ENCODE measurements at places on chromosomes 12 and 14.

DNA sequence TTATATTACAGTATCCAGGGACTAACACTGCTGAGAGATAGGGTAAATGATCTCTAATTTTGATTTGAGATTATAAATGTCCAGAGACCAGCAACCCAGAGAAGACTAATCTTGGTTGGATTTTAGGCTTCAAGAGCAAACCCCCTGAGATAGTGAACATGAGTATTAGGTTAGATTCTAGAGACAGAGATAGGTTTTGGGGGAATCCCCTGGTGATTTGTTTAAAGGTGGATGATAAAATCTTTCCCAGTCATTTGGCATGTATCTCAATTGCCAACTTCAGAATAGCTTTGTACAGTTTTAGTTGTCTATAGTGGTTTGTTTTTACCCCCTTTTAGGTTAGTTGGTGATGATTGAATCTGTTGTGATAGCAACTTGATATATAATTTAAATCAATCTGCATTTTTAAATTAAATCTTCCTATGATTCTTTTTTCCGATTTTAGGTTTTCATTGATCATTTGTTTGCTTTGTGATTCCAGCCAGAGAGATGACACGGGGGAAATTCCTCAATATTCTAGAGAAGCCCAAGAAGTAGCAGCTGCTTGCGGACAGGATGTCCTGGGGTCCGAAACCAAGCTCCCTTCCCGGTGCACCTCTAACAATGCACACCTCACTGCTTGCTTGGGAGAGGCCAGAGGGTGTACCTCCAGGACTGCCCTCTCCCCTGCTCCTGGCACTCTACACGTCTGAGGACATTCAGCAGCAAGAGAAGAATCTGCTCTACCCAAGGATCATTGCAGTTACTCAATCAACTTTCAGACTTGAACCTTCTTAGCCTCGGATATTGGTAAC, 40.6 kb upstream of the VSX2 start:
- no peak for DNase-seq

DNA sequence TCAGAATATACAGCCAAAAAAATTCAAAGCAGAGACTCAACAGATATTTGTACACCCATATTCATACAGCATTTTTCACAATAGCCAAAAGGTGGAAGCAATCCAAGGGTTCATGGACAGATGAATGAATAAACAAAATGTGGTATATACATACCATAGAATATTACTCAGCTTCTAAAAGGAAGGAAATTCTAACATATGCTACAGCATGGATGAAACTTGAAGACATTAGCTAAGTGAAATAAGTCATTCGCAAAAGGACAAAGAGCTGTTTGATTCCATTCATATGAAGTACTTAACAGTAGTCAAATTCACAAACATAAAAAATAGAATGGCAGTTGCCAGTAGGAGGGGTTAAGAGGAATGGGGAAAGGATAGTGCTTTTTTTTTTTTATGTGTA, 91.8 kb upstream of the ARID2 start:
- no peak for DNase-seq

DNA sequence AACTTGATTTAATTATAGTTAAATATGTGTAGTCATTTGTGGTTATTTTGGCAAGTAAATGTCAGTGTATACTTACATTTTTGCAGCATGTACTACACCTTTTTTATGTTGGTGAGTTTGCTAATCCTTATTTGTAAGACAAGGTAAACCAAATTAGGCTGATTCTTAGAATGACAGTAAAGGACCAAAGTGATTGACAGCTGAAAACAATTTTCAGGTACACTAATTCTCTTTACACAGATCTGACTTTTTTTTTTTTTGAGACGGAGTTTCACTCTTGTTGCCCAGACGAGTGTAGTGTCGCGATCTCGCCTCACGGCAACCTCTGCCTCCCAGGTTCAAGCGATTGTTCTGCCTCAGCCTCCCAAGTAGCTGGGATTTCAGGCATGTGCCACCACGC, 8.4 kb downstream of the SLC25A3 start:
- DNase-seq, result no peak

DNA sequence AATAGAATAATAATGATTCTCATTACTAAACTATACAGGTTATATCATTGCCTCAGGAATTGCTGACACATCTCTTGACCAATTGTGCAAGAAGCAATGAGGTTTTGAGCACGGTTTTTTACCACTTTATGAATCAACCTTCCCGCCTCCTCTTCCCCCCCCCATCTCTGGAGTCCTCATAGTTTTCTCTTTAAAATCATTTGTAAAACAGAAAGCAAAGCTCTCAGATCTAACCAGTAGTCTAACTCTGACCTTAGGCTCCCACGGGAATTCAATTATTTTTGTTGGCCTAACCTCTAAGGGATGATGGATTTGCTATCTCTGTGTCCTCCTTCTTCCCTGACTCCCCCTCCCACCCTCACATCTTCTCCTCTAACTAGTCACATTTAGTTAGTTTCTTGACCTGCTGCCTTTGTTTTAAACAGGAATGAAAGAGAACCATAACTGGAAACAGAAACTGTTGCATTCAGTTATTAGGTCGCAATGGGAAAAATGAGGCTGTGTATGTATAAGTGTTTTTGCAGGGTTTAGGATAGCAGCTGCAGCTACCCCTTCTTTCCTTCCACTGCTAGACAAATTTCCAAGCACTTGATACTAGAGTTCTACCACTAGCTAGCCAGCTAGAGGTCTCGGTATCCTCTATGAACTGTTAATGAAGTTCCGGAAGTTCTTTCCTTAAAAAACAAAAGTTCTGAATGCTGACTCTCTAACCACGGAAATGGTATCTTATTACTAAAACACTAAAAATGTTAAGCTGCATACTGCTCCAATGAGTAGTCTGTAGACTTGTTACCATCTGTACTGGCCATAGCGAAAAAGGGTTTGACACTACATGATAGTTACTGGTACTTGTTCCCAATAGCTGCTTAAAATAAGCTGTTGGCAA, 65.4 kb downstream of the TAOK3 start:
- DNase-seq, result no peak

- no peak for DNase-seq
Measured at GRCh38 chr14:102948698-102949061, 26.2 kb downstream of the AMN start.

DNA sequence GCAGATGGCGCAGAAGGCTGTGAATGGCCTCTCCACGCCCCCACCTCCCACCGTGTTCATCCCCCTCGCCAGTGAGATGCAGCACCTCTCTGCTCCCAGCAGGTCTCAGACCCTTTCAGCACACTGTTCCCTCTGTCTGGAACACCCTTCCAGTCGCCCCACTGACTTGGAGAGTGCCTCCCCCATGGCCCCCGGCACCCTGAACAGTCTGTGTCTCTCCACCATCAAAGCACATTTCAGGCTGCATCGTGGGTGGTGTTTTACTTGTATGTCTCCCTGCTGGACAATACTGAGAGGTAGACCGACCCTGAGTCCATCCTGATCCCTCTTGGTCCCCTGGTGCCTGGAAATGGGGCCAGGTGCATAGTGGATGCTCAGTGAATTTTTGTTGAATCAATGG, 34.9 kb downstream of the CACNA2D4 start:
- DNase-seq, result no peak

DNA sequence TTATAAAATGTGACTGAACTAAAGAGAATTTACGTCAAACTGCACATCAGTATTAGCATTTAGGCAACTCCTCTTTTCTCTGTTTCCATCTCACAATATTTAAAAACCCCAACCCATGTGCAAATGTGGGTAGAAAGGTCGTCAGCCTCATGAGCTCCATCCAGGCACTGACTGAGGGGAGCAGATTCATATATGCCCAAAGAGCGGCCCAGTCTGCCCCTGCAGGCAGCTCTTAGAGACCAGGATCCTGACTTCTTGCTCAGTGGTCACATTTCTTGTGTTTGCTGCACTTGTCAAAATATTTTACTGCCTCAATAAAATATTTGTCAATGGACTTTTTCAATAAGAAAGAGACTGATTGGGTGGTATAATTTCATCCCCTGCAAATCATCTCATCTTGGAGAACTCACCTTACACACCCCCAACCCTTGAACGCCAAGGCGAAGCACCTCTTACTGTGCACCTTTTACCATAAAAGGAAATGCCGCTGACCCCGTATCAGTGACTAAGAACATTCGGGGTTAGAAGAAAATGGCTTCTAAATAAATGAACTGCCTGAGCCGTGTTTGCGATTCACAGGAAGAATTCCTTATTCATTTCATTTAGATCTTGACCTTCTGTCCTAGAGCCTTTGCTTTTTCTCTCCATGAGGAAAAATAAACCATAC, 418.8 kb downstream of the BCL11B start:
- DNase-seq, result no peak

DNA sequence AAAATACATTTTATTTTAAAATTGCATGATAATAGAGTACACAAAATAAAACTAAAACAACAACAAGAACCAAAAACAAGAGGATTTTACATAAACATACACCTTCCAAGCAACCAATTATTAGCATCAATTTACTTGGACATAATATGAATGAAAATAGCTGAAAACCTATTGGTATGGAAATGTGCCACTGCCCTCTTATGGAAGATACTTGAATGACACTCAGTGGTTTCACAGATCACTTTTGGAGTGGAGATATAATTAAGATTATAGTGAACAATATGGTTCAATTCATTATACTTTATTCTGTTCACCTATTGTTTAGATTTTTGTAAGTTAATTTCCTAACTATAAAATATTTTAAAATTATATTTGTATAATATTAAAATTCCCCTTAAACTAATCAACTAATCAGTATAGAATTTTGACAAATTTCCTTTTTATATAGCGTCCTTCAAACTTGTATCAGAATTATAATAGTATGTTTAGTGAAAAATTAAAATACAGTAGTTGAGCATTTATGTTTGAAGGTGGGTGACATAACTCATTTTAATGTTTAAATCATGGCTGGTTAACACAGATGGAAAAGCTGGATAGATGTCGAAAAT, 70.1 kb downstream of the SLC6A15 start:
- DNase-seq, result no peak

DNA sequence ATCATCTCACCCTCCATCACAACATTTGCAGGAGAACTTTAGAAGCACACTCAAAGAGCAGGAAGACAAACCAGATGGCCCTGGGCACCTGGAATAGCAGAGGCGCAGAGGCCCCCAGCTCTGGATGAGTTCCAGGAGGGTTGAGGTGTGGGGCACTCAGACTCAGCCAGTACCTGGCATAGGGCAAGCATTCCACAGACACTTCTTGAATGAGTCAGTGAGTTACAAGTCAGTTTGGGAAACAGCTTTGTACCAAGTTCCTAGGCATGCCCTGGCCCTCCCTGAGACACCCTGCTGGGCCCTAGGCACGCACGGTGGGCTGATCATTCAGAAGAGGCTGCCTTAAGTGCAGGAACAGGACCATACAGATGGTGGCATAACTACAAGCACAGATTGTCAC, 54.3 kb downstream of the MAP3K9 start:
- no peak for DNase-seq

- DNase-seq, result no peak
Measured at GRCh38 chr12:5870183-5870582, 74.9 kb downstream of the ANO2 start.

DNA sequence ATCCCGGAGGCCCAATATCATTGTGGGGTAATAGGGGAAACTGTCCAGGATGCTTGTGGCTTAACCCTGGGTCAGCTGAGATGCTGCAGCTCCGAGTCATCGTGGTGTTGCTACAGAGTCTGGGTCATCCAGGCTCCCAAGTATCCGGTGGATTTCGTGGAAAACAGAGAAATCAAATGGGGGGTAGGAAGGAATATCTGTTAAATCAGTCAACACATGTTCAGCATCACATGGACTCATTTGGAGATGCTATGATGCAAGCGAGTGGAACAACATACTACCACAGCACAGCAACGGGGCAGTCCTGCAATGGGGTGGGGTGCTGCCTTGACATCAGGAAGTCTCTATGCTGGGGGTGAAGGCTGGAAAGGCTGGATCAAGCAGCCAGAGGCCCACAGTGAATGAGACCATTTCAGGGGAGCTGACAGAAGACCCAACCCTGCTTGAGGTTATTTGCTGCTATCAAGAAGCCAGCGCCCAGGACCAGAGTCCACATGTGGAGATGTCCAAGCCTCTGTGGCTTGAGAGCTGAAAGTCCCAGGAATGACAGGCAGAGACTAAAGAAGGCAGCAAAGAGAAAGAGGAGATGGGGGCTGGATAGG, 22.9 kb downstream of the VDR start:
- DNase-seq, result peak; percentile 79

DNA sequence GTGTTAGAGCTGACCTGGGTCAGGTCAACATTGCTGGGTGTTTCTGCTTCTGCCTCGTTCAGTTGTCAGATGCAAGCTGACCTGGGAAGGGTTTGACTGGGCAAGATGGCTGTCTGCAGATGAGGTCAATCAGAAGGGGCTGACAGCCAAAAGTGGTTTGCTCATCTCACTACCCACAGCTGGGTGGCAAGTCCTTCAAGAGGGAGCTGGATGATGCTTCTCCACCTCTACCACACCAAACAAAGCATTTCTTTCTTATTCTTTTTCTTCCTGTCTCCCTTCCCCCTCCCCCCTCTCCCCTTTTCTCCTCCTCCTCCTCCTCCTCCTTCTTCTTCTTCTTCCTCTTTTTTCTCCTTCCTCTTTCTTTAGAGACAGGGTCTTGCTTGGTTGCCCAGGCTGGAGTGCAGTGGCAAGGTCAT, 268.2 kb upstream of the PLEKHG7 start:
- no peak for DNase-seq

GRCh38 chr12:41907021-41907420, 237.7 kb downstream of the GXYLT1 start:
- no peak for DNase-seq

DNA sequence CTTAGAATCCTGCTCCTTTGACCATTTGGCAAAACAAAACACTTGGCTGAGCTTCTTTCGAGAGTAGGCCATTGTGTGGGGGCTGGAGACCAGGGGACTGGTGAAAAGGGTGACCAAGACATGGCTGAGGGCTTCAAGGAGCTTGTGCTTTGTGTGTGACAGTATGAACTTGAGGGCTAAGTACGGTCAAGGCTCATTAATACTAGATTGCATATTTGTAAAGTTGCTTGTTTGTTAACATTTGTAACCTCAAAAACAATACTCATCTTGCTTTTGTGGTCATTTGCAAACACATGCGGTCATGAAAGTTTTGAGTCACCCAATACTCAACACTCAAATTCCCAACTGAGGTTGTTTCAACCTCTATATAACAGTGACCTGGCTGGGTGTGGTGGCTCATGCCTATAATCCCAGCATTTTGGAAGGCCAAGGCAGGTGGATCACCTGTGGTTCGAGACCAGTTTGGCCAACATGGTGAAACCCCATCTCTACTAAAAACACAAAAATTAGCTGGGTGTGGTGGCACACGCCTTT, 42.5 kb downstream of the ZFYVE26 start:
- no peak for DNase-seq

DNA sequence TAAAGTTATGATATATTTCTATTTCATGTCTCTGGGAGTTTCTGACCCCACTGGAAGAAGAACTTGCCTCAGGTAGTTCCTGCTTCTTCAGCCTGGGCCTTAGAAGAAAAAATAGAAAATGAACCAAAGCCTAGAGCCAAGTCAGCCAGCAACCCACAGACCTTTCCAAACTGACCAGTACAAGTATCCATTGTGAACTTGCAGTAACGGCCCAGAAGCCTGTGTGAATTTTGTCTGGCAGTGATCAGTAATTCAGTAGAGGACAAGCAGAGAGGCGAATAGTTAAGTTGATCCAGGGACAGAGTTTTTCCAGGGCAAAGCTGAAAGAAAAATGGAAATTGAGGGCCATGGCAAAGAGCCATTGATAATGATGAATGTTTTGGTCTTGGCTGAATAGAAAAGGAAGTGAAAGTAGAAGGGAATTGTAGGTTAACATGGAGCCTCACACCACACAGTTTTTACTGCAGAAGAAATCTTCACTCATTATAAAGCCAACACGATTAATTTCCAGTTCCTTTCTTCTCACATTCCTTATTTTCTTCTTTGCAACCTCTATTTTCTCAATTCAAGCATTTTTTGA, 311.8 kb downstream of the BTG1 start:
- DNase-seq, result no peak
